ENCODE measurements at places on chromosomes 11 and 22.

GRCh38 chr22:20204806-20205205 lies 54.0 kb upstream of the CCDC188 start:
- no peak for DNase-seq

DNA sequence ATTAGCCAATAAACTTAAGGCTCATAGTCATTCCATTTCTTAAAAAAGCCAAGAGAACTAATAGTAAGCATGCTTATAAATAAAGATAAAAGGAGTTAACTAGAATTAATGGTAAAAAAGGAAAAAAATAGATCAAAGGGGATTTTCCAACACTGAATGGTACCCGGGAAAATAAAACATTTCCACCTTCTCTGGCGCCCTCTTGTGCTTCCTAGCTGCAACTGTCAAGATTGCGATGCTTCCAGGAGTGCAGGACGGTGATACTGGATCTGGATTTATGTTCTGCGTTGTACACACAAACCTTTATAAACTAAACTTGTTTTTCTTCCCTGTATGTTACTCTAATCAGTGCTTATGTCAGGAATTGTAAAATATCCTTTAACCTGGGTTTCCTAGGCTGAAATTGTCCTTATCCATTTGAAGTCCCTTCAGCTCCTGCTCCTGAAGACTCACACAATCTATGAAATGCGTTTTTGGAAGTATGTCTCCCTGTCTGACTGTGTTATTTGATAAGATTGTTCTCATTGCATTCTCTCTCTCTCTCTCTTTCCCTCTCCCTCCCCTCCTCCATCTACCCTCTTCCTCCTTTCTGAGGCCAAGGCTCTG lies 9.6 kb upstream of the HTATIP2 start:
- no peak for DNase-seq

- no peak for DNase-seq
Measured at GRCh38 chr22:46273432-46274148, 5.8 kb downstream of the TTC38 start.

- DNase-seq: no peak
Measured at GRCh38 chr11:114165326-114166230, 106.1 kb downstream of the ZBTB16 start.

- DNase-seq: no peak
Measured at GRCh38 chr11:99162819-99163218, 142.1 kb downstream of the CNTN5 start.

GRCh38 chr11:77589521-77590193 lies at the start of gene AQP11:
TSS of gene AQP11 (plus strand) at chr11:77589953. CDS start at chr11:77589993, 40 bp downstream.
- peak; percentile 20 for DNase-seq

GRCh38 chr11:46901156-46901555 lies 17.2 kb downstream of the LRP4 start:
- DNase-seq: no peak

GRCh38 chr11:28448186-28448585 lies 340.0 kb downstream of the METTL15 start:
- DNase-seq: no peak

DNA sequence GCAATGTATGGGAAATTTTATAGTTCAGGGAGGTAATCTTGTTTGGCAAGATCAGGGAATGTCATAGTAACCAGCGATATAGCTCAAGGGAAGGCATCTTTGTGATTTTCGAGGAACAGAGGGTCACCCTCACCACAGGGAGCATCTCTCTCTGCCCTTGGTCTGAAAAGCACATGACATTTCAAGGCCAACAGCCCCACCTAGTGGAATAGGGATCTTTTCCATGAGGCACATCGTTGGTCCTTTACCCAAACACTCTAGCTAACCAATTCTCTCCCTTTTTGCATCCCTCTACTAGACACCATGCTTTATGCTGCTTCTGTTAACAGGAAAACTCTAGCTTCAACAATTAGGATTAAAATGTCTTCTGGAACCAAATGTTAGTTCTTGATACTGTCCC lies 179.0 kb downstream of the GRM5 start:
- DNase-seq: peak; percentile 6

GRCh38 chr11:71269603-71270511 lies 17.5 kb upstream of the SHANK2 start:
- no peak for DNase-seq

DNA sequence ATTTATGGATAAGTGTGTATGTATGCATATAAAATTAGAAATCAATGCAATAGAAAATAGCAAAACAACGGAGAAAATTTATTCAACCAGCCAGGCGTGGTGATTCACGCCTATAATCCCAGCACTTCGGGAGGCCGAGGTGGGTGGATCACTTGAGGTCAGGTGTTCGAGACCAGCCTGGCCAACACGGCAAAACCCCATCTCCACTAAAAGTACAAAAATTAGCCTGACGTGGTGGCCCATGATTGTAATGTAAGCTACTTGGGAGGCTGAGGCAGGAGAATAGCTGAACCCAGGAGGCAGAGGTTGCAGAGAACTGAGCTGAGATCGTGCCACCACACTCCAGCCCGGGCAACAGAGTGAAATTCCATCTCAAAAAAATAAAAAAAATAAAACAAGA lies 5.5 kb downstream of the KRTAP5-6 start:
- no peak for DNase-seq

GRCh38 chr22:35616043-35616442 lies 1.1 kb downstream of the MB start:
- DNase-seq: no peak

GRCh38 chr11:119810478-119811232 lies 81.7 kb upstream of the NECTIN1 start:
- no peak for DNase-seq

DNA sequence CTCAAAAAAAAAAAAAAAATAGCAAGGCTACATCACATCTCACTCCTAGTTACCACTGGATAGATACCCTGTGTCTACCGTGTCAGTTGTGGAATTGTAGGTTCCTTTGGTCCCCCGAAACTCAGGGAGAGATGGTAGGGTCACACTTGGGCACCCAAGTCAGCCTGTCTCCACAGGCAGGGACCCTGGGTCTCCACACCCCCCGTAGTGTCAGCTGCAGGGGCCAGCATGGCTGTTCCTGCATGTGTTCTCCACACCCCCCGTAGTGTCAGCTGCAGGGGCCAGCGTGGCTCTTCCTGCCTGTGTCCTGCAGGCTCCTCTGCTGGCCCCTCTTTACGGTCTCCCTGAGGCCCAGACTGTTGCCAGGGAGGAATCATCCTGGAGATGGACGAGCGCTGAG lies 282.1 kb downstream of the BRD1 start:
- DNase-seq: no peak

- DNase-seq: no peak
Measured at GRCh38 chr11:39570526-39570925, 1888.9 kb downstream of the LRRC4C start.

DNA sequence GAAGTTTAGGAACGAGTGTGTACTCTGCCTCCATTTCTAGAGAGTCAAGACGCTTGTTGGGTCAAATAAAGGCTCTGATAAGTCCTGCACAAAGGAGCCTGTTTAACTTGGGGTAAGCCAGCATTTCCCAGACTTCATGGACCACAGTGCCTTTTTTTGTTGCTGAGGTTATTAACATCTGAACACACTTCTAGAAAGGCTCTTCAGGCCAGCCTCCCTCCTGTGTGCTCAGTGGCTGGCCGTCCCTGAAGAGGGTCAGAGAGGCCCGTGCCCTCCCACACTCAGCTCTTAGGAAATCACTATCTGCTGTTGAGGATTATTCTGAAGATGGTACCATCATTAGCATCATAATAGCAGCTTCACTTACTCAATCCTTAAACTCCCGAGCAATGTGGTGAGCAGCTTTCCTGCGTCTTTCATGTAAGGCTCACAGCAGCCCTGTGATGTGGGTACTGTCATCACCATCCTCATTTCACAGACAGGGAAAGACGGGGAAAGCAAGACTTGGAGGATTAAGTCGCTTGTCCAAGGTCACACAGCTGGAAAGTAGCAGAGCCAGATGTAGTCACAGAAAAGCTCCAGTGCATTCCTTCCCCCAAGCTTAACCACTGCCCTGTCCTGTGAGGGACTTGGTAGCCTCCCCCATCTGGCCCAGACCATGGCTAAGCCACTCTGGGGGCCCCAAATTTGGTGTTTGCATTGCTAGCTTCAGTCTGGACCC lies 71.3 kb downstream of the TSPAN18 start:
- no peak for DNase-seq

DNA sequence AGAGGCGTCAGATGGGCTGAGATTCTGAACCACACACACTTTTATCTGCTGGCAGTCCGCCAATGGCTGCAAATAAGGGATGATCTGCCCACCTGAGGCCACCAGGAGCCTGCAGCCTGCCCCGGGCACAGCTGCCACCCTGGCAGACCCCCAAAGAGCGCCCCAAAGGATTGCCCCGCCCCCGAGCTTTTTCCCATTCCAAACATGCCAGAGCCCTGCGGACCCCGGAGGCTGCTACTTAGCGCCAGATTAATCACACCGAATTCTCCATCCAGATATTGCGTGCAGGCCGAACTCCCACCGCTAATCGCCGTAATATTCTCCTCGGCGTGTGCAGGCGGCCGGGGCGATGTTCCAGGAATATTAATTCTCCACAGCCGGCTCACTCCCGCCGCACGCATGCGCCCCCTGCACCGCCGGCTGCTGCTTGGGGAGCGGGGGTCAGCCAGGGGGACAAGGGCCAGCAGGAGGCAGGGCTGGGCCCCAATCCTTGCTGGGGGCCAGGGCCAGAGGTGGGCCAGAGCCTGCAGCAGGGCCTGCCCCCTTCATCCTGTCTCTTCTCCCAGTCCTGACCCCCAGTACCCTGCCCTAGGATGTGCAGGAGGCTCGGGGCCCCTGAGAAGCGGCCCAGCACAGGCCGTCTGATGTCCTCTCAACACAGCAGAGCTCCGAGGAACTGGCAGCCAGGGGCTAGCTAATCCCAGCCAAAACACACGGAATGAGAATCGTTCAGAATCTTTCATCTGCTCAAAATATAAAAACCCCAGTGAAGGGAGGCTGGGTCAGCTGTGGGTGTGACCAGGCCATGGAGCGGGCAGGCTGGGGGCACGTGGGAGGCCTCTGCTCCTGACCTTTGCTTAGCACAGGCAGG lies 19.5 kb upstream of the TCF20 start:
- DNase-seq: no peak

- DNase-seq: no peak
Measured at GRCh38 chr11:117097014-117097388, 1.2 kb downstream of the SIK3 start.

DNA sequence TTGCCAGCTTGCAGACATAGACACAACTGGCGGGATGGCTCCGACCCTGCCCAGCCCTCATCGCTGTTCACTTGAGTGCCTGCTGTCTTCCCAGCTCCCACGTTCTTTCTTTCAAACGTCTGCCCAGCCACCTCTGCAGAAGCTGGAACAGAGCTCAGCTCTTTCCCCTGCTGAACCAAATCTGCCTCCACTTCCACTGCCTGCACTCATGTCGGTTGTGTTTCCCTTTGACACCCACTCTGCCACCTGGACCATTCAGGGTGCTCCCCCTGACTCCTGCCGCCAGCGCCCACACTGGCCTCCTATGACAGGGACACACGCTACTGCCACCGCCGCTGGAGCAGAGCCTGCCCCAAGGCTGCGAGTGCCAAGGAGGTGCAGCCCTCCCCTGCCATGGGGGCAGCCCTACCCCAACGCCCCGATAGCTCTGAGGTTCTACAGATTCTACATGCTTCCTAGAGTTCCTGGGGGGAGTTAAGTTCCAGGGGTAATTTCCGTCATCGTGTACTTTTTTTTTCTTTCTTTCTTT lies 37.9 kb downstream of the TST start:
- DNase-seq: no peak

GRCh38 chr22:22099833-22100812 lies 117.5 kb upstream of the TOP3B start:
- no peak for DNase-seq

GRCh38 chr22:20431511-20432192 lies 6.0 kb downstream of the SCARF2 start:
- DNase-seq: no peak

GRCh38 chr11:46564459-46564858 lies 29.4 kb downstream of the AMBRA1 start:
- DNase-seq: no peak

DNA sequence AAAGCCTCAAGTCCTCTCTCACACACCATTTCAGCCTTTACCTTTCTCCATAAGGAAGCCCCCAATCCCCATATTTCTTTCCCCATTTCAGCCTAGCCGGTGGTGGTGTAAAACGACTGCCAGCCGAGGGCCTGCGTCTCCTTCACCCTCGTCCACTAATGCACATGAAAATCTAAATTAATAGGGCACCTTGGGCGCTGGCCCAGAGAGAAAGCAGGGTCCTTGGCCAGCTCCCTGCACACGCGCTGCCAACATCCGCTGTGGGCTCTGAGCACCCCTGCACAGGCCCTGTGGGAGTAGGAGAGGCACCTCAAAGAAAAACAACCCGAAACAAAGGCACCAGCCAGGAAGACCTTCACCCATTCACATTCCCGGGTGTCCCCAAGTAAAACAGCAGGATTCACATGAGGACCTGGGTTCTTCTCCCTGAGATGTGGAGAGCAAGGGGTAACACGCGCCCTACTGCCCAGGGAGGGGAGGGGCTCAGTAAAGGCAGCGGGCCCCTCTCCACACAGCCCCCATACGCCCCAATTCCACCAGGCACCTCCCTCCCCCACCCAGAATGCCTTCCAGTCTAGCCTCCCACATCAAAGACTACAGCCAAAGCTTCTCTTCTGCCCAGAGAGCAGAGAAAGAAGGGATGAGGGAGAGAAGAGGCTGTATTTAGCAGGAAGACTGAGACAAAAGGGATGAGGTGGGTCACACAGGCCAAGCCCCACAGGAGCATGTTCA lies 79.0 kb downstream of the MICAL3 start:
- no peak for DNase-seq

DNA sequence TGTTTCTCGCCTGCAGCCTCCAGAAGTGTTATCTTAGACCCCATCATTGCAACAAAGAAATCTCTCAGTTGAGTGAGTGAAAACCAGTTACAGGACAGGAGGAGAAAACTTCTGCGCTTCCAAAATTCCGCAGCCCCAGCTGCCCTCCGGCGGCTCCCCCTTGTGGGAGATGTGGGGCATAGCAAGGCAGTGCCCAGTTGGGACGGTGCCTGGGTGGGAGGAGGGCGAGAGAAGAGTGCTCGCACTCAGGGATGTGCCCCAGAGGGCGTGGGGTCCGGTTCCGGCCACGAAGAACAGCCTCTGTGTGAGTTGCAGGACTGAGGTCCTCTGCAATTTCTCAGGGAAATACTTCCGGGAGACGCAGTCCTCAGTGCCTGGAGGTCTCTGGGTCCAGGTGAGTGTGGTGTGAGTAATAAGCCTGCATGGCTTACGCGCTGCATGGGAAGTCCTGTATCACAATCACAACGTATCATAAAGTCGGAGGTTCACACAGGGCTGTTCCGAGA lies 87.0 kb upstream of the BLID start:
- no peak for DNase-seq

All from stimulated activated CD8-positive, alpha-beta memory T cell treated with anti-CD3 and anti-CD28 coated beads, Interleukin-15, amount 100 ng/mL, for 1 hour (primary cell).